ENCODE measurements at places on chromosomes 1 and 21.

GRCh38 chr1:31663622-31664452 is 19.2 kb upstream of the PEF1 start:
- DNase-seq, result peak; percentile 21

DNA sequence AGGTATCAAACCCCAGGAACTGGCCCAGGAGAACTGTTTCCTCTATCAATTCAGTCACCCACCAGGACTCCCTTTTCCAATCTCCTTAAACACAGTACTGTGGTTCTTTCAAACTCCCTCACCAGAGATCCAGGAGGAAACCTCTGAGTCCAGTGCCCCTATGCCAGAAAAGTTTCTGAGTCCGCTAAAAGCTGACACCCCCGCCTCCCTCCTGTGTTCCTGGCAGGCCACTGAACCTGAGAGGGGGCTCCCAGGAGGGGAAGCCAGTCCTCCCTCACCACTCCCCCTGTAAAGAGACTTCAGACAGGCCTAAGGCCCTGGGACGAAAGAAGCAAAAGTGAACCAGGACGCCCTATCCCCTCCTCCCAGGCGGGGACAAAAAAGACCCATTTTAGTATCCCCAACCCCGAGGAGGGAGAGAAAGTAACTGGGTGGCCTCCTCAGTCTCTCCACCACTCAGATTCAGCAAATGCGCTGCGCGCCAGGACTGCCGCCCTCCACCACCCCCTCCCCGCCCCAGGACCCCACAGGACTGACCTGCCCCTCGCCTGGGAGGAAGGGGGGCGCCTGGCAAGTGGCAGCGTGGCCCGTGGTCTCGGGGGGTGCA is 624 bp downstream of the SLC41A1 start:
- peak; percentile 12 for DNase-seq

- DNase-seq, result no peak
Measured at GRCh38 chr21:42330380-42331371, 15.5 kb upstream of the TFF3 start.

- DNase-seq, result no peak
Measured at GRCh38 chr1:18948048-18948912, 8.2 kb downstream of the IFFO2 start.
